ENCODE measurements at places on chromosomes 16 and 17.

- no peak for DNase-seq
Observed at GRCh38 chr16:24382762-24383407, 126.8 kb downstream of the CACNG3 start.

DNA sequence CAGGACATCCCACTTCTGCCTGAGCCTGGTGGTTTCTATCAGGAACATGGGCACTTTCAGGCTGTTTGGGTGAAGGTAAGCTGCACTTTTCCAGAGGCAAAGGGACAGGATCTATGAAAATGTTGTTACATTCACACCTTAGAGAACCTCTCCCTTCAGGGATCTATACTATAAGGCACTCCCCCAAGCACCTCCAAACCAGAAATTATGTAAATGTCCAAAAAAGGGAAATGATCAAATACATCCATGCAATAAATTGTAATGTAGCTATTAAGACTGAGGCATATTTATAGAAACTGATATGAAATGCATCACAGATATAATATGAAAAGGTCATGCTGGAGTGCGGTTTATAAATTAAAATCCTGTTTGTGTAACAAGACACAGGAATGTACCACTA lies 23.3 kb upstream of the COG7 start:
- DNase-seq, result no peak

DNA sequence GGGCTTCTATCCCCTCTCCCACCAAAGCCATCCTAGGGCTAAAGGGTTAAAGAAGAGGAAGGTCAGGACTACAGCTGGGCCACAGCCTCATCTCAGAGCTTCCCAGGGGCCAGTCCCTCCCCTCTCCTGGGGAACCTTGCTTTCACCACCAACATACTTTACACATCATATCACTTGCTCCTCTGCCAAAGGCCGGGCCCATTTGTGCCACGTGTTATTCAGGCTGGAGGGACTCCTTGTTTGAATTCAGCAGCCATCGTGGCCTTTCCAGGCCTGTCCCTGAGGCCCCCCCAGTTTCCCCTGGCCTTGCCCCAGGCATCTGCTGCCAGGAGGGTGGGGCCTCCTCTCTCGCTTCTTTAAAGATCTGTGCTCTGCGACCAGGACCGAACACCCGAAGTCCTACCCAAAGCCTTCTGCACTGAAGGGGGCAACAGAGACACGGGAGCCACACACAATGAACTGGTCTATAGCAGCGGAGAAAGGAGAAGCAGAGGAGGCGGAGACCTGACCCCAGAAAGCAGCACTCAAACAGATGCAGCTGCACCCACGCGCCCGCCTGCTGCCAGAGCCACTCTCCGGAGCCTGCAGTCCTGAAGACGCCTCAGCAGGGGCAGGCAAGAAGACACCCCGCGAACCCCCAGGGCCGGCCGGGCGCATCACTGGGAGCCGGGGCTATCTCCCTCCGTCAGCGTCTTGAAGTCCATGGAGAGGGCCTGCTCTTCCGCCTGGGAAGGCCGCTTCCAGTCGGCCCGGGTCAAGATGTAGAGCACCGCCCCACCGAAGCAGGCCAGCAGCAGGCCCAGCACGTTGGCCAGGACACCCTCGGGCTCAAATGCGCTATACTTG lies 12.1 kb downstream of the CYB561 start:
- no peak for DNase-seq

DNA sequence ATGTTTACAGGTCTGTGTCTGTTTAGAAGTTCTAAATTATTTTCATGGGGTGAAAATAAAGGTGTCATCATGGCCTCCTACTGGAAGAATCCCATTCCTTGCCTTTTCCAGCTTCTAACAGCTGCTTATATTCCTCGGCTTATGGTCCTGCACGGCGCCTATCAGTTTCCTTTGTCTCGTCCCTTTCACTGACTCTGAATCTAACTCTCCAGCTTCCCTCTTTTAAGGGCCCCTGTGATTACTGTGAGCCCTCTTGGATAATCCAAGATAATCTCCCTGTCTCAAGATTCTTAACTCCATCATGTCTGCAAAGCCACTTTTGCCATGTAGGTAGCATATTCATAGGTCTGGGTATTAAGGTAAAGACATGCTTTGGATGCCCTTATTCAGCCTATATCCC lies 441.0 kb upstream of the ERCC4 start:
- no peak for DNase-seq

GRCh38 chr17:15398736-15399331 lies 57.4 kb upstream of the TEKT3 start:
- DNase-seq, result no peak

DNA sequence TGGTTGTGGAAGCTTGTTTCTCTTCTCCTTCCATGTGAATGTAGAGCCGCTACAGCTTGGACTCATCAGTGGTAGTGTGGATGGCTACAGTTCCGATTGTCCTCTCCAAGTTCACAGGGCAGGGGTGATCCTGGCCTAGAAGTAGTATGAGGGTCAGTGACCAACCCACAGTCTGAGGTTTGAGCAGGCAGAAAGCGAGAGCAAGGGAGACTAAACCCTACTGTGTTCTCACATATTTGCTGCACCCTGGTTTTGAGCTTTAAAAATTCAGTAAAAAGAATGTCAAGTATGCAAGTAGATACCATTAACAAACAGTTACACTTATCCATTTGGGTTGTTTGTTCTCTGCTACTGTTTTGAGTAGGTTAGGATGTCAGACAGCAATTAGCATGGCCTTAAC lies 148.9 kb downstream of the MRTFB start:
- no peak for DNase-seq

Data from activated CD4-positive, alpha-beta T cell treated with anti-CD3 and anti-CD28 coated beads for 1 hour (primary cell).